ENCODE measurements at places on chromosomes 5 and 9.

- no peak for DNase-seq
Measured at GRCh38 chr5:136636001-136636400, 270.7 kb upstream of the TRPC7 start.

GRCh38 chr5:32094691-32095090, 79.4 kb downstream of the GOLPH3 start:
- DNase-seq: no peak

DNA sequence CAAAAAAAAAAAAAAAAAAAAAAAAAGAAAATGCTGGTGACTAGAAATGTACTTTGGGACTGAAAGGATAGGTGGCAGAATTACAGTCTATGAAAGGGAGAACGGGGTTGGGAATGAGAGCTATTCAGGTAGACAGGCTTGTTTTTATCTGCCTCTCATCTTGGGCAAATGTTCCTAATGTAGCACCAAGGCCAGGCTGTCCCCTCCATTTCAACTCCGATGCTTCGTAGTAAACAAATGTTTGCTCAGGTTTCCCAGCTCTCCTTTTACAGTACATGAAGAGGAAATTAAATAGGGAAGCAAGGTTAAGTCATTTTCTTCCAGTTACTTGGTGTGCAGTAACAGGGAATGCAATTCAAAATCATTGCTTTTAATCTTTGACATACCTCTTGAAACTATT, 4.4 kb upstream of the BASP1 start:
- DNase-seq: no peak

- no peak for DNase-seq
Measured at GRCh38 chr5:169789417-169789940, 152.4 kb downstream of the DOCK2 start.

DNA sequence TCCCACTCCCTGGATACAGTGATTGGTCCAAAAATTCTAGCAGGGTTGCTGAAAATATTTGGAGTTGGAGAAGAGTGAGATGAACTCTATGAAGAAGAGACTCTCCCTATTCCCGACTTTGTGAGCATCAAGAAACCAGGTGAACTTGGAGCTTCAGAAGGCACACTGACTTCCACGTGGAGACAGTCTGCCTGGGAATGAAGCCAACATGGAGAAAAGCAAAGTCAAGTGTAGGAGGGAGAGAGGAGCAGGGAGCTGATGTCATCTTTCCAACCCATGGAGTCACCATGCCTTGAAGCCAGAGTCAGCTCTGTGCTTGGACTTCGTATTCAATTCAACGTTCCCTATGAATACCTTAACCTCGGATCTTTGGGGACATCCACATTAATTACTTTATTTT, 125.1 kb downstream of the NPR3 start:
- no peak for DNase-seq

DNA sequence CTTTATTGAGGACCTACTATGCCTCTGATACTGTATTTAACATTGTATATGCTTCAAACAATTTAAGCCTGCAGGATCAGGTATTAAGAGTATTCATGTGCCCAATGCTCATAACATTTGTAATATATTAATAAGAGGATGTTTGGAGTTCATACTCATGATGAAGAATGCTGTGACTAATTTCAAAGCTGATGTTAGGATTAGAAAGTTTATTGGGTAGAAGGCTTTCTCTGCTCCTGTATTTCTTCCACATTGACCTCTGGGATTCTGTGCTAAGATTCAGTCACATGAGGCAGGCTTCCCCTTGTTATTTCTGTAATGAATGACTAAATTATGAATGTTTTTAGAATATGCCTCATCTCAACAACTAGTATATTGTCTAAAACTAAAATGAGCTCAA, 456.4 kb downstream of the NFIB start:
- DNase-seq: no peak

- DNase-seq: no peak
Measured at GRCh38 chr9:79256691-79257213, 315.0 kb upstream of the TLE4 start.

DNA sequence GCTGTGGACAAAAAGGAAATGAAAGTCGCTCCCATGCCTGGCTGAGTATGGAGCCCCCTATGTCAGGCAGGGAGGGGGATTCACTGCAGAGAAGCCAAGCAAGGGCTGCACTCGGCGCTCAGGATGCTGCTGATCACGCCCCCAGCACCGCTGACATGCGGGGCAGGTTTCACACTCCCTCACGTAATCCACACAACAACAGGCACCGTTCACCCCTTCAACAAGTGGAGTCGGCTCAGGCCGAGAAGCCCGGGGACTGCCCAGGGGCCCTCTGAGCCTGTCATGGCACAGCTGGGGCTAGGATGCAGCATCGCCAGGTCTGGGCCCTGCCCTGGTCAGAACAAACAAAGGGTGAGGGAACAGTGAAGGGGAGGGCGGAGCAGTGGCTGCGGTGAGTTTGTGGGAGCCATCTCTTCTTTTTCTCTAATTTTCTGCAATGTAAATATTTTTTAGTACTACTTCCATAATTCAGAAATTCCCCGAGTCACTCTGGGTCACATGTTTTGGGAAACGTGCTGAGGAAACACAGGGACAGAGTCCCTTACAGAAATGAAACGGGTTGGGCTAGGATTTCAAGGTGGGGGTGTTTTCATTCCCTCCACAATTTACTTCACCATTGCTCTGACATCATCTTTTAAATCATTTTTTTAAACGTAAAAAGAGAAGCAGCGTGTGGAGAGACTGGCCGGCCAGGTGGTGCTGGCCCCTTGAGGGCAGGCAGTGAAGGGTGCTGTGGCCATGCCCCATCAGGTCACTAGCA, 49.8 kb downstream of the PRRT1B start:
- DNase-seq: no peak
